ENCODE measurements at places on chromosomes 3 and 15.

DNA sequence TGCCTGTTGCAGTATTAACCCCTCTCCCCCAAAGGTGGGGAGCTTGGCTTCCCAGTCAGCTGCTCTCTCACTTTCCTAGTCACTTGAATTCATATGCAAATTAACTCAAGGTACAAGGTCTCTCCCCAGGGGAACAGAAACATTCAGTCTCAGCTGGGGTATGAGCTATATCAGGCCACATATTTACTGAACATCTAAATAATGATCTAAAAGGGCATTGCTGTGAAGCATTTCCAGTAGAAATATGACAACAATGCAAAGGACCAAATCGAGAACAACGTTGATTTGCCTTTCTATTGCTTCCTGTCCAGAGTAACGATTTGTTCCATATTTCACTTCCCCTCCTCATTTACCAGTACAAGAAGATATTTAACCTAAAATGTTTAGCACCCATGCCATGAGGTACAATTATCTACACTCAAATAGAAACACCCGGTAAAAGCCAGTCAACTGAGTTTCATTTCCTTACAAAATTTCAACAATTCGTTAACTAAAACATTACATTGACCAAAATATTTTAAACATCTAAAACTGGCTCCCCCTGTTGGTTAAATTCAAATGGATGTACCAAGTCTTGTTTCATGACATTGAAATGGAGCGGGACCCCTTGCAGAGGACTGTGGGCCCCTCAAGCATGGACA, 36.5 kb upstream of the KLHL6 start:
- no peak for DNase-seq

- no peak for DNase-seq
Observed at GRCh38 chr3:5190147-5190791, 2.8 kb downstream of the EDEM1 start.

DNA sequence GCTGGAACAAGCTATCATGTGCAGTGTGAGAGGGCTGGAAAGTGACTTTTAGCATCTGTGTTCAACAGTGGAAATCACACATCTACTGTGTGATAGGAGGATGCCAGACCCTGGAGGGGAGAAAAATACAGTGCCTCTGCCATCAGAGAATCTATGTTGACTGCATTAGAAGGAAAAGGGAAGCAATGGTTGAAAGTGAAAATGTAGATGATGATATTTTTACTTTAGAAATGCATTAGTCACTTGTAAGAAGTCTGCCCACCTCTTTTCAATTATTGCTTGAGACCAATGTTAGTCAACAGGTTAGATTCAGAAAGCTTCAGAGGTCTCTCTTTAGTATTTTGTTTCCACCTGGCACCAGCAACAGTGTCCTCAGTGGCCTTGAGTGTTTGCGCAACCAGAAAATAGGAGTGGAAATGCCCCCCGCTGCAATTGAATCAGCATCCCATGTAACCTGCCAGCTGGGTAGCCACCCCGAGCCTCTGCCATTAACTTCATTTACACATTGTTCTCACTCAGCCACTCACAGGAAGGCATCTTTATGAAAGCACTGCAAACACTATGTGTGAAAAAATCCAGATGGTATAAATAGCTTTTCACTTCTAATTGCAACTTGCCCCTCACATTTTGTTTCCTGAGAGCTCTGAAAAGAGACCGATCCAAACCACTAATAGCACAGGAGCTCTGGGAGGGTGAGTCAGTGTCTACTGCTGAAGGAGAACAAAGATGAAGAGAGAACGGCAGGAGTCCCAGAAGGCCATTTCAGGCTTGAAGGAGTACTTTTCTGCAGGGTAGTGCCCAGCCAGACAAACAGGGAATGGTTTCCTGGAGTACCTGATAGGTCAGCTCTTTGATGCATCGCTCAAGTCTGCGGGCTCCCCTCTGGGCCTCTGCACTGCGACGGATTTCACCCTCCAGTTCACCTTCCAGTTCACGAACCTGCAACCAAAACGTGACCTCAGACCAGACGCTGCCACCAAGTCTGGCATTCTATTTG, 92.1 kb downstream of the HHLA2 start:
- DNase-seq, result no peak

DNA sequence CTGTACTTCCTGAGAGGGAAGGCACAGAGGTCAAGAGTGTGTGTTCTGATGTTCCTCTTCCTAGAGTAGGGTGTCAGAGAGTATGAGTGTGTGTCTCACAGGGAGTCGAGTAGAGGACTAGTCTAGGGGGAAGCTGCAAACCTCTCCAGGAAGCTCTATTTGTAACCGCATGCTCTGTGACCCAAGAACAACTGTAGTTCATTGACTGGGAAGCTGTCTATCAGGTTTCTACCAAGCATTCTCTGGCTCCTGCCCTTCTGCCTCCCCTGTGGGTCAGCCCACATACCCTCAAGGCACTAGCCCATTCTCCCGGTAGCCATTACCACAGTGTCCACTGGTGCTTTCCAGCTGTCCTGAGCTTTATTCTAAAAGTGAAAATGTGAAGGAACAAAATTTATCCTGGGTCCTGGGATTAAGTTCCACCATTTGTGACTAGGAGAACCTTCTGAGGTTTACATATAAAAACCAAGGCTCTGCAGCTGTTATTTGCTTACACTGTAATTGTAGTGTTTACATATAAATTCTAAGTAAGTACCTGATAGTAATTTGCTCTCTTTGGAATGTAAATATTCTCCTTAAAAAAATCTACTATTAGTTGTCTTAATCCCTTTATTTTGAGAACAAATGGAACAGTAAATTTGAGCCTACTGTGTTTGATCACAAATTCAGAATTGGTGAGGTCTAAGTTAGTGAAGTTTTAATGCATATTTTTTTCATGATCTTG, 40.7 kb downstream of the MYRIP start:
- no peak for DNase-seq

All from stimulated activated CD4-positive, alpha-beta T cell treated with anti-CD3 and anti-CD28 coated beads, Interleukin-15, amount 100 ng/mL, for 48 hours (primary cell).